ENCODE measurements at places on chromosomes 16 and 17.

- DNase-seq: no peak
These were observed 16.9 kb downstream of the HASPIN start for GRCh38 chr17:3740611-3741073.

DNA sequence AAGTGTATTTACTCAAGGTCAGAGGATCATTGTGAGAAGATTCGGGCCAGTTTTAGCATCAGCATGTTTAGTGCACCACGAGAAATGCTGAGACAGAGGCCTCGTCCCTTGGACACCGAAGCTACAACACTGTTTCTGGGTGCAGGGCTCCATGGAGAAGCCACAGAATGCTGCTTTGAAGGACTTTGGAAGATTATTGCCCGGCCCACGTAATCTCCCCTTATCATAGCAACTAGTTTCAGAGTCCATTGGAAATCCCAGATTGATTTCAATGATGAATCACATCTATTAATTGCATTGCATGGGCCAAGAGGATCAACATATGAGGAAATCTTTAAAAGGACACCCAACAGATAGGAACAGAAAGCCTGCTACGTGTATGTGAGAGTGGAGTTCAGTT lies 156.0 kb downstream of the MAF start:
- no peak for DNase-seq

- DNase-seq: no peak
These were observed 616 bp downstream of the ACTG1 start for GRCh38 chr17:81511804-81512561.

DNA sequence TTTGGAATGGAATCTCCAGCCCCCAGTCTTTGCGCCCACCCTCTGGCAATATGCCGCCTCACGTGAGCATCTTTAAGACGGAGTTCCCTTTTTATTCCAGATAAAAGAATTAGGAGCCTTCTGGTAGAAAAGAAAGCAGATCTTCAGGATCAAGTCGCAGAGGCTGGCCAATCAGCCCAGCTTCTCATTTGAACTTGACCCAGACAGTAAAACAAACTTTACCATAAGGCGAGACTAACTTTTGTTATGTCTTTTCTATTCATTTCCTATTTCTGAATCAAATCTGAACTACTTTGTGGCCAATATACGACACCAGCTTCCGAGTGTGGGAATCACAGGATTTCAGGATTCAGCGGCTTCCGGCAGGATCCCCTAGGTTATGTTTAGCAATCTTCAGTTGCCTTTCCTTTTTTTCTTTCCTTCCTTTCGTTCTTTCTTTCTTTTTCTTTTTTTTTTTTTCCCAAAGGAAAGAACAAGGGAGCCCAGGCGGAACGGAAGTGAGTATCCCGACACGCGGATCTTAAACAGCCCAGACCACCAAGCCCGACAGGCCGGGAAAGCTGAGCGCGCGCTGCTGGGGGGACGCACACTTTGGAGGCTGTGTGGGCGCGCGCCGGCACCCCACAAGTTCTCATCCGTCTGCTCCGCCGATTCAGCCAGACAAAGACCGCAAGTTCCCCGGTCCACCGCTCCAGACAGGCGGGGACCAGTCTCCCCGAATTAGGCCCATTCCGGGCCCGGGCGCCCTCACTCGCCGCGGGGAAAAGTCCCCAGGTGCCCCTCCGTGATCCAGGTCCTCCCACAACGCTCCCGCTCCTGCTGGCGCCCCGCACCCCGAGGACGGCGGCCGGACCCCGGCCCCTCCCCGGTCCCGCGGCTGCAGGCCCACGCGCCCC lies 633 bp downstream of the TBC1D16 start:
- no peak for DNase-seq

DNA sequence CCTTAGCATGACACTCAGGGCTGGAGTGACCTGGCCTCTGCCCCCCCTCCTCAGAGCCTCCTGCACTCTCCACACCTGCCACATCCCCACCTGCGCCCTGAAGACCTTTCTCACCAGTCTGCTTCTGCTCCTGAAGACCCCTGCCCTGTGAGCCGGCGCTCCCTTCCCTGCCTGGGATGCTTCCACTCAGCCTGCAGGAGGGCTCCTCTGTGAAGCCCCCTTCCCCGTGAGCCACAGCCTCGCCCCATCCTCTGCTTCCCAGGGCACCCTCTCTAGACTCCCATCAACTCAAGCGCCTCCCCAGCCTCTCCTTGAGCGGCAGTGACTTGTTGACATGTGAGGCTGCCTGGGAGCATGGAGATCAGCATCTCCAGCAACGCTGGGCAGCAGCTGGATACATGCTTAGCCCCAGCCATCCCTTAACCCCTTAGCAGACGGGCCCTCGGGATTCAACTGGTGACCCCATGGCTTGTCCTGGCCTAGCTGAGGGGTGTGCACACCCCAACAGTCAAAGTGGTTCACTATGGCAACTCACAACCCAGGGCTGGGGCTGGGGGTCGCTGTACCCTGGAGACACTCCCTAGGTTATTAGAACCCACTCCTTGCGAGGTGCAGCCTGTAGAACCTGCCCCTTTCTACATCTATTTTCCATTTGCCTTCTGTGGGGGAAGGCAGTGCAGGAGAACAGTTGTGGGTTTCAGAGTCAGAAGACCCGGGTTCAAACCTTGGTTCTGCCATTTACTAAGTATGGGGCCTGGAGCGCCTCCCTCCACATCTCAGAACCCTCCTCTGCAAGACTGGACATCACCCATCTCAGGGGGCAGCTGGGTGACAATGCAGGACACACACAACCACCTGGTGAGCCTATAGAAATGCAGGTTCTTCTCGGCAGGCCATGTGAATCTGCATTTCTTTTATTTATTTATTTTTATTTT lies 21.5 kb downstream of the TMEM235 start:
- DNase-seq: no peak

DNA sequence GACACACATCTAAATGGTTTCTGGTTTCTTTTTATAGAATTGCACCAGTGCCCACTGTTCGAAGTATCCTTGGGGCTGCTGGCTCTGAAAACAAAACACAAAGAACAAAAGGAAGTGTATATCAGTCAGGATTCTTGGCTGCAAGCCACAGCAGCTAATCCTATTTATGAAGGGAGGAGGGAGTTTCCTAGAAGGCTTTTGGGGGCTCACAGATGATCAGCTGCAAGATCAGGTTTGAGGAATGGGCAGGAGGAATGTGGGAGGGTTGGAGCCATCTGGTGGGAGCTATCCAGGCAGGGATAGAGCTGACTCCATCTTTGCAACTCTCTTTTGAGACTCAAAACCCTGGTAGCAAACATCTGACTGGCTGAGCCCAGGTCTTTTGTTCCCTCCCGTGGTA lies 118.3 kb upstream of the EEF2KMT start:
- DNase-seq: peak; percentile 11

- DNase-seq: no peak
These were observed 29.6 kb downstream of the COG4 start for GRCh38 chr16:70493802-70494201.

- DNase-seq: no peak
These were observed 46.8 kb downstream of the ZDHHC7 start for GRCh38 chr16:84964386-84965128.

DNA sequence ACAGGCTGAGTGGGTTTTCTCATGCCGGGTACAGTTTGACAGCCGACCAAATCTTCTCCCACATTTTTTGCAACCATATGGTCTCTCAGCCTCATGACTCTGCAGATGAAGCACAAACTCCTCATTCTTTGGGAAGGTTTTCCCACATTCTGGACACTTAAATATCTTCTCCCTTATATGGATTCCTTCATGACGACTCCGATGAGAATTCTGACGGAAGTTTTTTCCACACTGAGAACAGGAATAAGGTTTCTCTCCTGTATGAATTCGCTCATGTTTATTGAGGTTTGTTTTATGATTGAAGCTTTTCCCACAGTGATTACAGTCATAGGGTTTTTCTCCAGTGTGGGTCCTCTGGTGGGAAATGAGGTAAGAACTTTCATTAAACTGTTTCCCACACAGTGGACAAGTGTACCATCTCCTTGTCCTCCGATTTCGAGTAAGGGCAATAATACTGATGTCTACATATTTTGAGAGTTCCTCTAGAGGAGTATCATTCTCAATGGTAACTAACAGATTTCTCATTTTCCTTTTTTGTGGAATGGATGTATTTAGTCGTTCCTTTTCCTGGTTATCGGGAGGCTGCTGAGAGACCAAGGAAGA lies 10.9 kb downstream of the ZNF200 start:
- DNase-seq: no peak

- DNase-seq: no peak
These were observed 44.5 kb downstream of the ZNRF1 start for GRCh38 chr16:75043175-75043895.

DNA sequence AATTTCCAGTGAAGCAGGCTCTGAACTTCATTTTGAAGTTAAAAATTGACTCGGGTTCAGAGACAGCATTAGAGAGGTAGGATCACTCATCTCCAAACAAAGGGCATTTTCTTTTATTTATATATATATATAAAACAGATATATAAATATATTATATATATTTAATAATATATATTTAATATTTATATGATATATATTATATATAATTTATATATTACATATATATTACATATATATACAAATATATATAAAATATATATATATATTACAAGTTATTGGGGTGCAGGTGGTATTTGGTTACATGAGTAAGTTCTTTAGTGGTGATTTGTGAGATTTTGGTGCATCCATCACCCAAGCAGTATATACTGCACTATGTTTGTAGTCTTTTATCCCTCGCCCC lies 320.8 kb downstream of the MAP2K6 start:
- no peak for DNase-seq

GRCh38 chr17:77526728-77527350 lies 386.1 kb downstream of the SEC14L1 start:
- DNase-seq: no peak

DNA sequence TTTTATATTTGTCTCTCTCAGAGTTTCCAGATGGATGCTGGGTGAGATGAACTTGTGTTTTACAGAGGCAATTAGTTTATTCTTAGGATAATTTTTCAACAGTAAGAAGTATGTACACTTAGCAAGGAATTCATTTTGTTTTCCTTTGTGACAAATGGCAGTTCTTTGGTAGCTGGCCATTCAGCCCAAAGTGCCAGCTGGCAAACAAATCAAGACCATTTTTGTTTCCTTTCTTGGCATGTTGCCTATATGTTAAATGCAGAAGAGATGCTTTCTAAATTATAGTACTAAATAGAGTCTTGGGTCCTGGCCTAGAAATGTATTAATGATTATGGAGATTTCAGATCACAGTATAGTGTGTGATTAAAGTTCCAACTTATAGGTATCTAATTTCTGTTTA lies 337.1 kb downstream of the CNTNAP4 start:
- peak; percentile 42 for DNase-seq

DNA sequence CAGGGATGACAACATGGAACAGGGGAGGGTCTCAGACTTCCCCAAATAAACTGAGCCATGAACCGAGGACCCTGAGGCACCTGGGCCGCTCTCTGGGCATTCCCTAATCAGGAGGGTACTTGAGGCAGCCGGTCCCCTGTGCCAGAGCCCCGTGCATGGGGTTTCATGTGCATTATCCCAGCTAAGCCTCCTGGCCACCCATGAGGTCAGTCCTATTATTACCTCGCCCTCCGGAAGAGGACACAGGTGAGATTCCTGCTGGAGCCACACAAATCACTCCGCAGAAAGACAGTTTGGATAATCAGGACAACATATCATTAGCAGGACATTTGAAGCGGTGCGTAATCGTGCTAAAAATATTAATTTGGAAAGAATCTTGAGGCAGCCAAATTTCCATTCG lies 274.0 kb downstream of the PARN start:
- DNase-seq: no peak

GRCh38 chr17:32536736-32537643 lies 50.2 kb downstream of the CDK5R1 start:
- no peak for DNase-seq

DNA sequence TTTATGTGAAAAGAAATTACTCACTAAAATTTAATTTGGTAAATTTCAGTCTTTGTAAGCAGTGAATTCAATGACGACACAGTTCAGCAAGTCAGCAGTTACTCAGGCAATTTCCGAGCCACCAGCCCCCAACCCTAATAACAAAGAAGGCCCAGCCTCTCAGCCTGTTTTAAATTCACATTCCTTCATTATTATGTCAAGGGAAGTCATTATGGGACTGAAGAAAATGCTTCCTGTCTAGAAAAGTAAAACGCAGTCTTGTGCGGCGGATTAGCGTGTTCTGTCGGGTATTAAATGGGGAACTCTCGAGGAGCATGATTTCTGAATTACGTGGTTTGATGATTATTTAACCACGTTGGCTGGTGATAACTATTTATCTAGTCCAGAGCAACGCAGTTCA lies 177.6 kb downstream of the AIPL1 start:
- DNase-seq: no peak

DNA sequence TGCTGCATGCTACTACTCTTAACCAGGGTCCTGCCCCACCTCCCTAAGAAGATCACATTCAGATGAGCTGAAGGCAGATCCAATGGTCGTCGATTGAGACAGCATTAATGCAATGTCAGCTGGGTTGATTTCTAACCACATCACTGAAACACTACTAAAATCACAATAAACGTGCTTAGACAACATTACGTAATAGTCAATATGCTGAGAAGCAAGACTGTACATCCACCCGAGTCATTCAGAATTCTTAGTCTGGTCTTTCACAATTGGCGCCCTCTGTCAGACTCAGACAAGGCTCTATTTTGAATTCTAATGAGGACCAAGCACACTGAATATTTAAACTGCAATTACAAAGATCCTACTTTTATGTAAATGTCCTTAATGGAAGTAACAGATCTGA lies 205.2 kb downstream of the STX8 start:
- DNase-seq: no peak

- no peak for DNase-seq
These were observed 9.4 kb upstream of the MYLK3 start for GRCh38 chr16:46757339-46758050.

DNA sequence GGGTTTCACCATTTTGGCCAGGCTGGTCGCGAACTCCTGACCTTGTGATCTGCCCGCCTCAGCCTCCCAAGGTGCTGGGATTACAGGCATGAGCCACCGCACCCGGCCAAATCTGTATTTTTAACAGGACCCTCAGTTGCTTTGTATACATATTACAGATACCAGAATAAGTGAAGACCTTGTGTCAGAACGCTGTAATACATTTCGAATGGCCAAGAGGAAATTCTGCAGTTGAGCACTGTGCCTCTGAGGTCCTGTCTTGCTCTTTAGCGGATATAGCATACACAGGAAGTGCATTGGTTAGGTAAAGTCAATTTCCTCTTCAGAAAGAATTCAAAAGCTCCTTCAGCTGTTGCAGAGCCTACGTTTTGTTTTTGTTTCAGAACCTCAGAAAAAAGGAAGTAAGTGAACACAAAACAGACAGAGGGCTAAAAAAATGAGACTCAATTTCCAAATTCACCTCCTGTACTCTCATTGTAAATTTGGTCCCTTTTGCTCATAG lies 15.7 kb downstream of the CRLF3 start:
- DNase-seq: no peak

GRCh38 chr17:44111777-44112176 lies 11.7 kb downstream of the HDAC5 start:
- DNase-seq: no peak

Data from putamen (tissue), 1 donor.